ENCODE measurements at places on chromosomes 1 and 21.

DNA sequence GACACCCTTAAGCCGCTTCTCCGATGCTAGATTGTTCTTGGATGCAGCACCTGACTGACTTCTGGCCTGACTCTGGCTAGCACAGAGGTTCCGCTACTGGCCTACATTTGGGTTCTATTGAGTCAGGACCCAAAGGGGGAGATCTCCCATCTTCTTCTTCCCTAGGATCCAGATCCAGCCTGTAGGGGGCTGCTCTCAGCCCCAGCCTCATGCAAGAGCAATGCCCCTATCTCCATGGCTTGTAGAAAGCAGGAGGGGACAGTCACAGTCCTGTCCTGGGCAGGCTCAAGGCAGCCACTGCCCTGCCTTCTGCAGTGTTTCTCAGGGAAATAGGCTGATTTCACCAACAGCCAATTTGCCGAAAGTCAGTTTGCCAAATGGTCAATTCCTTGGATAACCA lies 6.3 kb upstream of the ADAR start:
- no peak for DNase-seq

GRCh38 chr1:28898405-28898881 lies 15.9 kb upstream of the EPB41 start:
- no peak for DNase-seq

DNA sequence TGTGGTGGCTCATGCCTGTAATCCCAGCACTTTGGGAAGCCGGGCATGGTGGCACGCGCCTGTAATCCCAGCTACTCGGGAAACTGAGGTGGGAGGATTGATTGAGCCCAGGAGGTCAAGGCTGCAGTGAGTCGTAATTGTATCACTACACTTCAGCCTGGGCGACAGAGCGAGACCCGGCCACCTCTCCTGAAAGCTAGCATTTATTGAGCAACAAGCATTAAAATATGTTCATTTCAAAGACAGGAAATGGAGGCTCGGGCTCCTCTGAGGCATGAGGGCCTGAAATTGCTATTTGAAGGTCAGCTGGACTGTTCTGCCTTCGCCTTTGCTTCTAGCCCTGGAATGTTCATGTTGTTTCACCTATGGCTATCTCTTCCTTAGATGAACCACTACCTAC lies 34.5 kb downstream of the SPATA21 start:
- DNase-seq, result no peak

DNA sequence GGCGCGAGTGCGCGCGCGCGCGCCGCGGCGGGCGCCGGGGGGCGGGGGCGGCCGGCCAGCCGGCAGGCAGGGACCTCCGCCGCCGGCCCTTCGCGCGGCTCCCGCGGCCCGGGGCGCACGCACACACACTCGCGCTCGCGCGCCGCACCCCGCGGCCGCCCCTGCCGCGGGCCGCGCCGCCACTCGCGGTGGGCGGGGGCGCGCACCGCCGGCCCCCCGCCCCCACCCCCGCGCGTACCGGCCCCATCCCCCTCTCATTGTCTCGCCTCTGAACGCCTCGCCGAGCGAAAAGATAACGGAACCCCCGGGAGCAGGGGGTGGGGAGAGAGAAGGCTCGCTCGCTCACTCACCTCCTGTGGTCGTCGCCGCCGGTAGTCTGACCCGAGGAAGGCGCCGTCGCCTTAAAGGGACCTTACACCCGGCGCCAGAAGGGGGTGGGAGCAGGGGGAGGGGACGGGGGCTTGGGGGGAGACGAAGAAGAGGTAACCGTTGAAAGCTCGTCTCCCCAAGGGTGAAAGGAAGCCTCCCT lies 428 bp downstream of the POGZ start:
- peak; percentile 38 for DNase-seq

DNA sequence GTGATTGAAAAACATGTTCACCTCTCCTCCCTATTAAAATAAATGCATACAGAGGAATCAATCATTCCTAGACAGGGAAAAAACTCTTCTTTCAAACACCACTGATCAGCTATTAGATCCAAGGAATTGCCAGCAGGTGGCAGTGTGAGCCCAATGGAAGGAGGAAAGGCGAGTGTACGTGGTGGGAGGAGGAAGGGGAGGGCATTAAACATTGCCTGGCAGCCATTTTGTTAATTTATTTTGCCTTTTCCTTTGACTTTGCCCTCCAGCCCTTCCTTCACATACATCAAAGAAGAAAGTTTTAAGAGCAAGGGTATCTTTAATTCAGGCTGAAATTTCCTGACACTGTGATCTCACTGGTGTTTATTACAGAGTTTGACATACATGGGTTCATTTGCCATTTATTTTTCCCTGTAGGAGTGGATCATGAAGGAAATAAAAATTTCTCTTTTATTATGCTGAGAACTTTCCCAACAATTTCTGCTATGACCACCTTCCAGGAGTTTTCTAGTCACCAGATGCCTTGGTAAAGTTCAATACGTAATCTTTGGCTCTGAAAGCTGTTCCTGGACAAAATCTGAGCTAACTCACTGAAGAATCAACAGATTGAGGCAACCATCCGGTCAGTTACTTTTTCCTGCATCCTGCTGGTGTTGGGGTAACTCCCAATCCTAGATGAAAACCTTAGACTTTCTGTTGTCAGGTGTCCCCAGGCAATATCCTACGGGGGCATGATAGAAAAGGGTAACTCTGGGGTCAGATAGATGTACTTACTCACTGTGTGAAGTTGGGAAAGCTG lies 1.9 kb upstream of the GNAI3 start:
- peak; percentile 86 for DNase-seq

Data from hematopoietic multipotent progenitor cell (in vitro differentiated cells).